ENCODE measurements at places on chromosomes 11 and 22.

DNA sequence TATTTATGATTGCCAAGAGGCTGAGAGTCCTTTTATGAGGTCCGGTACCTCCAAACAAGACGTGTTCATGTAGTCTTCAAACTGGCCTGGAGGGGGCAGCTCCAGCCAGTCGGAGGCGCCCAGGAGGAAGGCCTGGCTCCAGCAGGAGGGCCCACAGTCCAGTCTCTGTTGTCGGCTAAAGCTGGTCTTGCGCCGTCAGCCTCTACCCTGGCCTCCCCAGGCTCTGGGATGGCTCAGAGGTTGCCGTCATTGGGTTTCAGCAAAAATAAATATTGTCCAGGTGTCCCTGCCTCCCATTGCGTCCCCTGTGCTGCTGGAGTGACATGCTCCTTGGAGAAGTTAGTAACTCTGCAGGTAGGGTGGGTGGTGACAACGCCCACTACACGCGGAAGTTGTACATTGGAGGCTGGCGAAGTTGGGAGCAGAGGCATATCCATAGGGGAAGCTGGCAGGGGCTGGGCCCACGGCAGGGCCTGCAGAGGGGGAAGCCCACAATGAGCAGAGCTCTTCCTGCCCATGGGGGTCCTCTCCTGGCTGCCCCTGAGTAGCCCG is 1.0 kb upstream of the SLC25A1 start:
- peak; percentile 80 for DNase-seq

DNA sequence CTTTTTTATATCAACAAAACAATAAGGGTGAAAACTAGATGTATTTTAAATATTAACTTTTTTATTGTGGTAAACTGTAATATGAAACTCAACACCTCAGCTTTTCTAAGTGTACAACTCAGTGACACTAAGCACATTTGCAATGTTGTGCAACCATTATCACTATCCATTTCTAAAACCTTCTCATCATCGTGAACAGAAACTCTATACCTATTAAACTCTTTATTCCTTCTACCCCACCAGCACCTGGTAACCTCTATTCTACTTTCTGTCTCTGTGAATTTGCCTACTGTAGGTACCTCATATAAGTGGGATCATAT is 9.4 kb downstream of the HORMAD2 start:
- no peak for DNase-seq

DNA sequence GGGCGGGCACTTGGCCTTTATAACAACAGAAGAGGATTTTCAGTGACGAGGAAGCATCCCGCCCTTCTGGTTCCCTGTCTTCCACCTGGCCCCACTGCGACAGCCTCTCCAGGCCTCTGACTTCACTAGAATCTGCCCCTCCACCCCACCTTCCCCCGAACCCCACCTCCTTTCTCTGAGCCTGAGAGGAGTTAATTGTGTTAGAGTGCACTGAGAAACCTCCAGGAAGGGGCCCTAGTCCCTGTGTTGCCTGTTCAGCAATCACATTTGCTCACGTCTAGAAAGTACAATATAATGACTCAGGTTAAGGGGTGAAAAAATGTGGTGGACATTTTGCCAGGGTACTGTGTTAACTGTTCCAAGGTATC is 38.8 kb downstream of the PTPRJ start:
- peak; percentile 24 for DNase-seq

DNA sequence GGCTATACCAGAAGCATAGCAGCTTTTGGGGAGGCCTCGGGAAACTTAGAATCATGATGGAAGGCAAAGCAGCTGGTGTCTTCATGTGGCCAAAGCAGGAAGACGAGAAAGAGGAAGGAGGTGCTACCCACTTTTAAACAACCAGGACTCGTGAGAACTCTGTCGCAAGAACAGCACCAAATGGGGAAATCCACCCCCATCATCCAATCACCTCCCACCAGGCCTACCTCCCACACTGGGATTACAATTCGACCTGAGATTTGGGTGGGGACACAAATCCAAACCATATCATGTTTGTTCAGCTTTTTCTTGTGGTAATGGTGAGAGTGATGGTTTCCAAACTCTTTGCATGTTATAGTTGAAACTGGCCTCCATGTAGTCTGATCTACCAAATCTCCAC is 32.5 kb upstream of the OR10D3 start:
- no peak for DNase-seq

GRCh38 chr11:13328286-13328685 is 50.7 kb downstream of the BMAL1 start:
- DNase-seq: no peak

DNA sequence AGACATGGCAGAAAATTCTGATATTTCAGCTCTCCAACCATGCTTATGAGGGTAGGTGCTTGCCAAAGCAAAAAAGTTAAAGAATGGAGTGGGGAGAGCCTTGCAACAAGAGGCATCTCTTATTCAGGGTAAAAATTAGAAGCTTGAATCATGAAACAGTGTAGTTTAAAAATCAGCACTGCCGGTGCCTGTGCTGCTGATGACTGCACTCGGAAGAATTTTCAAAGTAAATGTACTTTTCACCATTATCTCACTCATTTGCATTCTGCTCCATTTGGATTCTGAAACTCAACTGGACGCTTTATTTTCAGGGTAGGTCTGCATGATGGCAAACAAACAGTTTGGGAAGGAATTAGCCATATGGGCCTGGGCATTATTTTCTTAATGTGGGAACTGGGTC is 126.3 kb downstream of the KIRREL3 start:
- DNase-seq: no peak

DNA sequence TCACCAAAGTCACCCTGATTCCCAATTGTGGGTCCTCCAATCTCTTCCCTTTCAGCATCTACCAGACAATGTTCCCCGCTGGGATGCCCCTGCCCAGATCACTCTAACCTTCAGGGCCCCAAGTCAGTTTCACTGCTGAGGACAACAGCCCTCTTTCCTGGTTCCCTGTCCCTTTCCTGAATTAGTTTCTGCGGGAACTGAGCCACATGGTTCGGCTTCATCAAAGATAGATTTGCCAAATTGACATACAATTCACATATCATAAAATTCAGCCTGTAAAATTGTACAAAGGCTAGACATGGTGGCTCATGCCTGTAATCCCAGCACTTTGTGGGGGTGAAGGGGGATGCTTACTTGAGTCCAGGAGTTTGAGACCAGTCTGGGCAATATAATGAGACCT is 10.1 kb downstream of the PRDX5 start:
- no peak for DNase-seq

DNA sequence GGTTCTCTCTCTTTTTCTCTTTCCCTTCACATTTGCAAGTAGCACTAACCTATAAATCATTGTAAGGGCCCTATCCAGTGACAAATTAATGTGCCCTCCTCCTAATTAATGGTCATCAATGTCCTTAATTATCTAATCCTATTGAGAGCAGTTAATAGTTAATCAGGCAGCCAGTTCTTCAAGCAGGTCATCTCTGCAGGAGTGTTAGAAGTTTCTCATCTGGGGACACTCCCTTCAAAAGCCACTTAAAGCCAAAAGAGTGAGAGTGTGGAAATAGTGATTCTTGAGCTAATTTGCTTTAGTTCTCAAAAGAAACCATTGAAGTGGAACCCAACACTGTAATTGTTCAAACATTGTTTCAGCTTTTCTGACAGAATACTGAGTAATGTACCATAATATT is 141.6 kb downstream of the ELP4 start:
- no peak for DNase-seq

GRCh38 chr22:44402196-44403111 is 89.7 kb upstream of the SHISAL1 start:
- DNase-seq: no peak

DNA sequence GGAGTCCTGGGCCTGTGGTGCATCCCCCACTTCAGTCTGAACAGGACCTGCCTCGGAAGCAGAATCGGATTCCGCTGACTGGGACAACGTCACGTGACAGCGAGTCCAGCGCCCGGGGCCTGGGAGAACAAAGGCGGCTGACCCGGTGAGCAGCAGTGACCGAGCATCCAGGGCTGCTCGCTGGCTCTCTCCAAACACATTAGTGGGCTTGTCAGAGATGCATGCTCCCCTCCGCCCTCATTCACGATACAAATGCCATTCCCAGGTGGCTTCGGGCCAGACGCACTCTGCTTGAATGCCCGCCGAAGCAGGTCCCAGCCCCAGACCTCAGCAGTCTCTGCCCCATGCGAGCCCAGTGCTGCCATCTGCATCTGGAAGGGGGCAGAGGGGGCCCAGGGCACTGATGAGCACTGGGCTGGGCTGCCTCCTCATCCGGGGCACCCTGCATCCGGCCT is 91.0 kb downstream of the WNT7B start:
- DNase-seq: no peak

- no peak for DNase-seq
Measured at GRCh38 chr11:9662273-9662672, 1.6 kb upstream of the SWAP70 start.

GRCh38 chr22:20169253-20169822 is 18.5 kb upstream of the CCDC188 start:
- DNase-seq: no peak

DNA sequence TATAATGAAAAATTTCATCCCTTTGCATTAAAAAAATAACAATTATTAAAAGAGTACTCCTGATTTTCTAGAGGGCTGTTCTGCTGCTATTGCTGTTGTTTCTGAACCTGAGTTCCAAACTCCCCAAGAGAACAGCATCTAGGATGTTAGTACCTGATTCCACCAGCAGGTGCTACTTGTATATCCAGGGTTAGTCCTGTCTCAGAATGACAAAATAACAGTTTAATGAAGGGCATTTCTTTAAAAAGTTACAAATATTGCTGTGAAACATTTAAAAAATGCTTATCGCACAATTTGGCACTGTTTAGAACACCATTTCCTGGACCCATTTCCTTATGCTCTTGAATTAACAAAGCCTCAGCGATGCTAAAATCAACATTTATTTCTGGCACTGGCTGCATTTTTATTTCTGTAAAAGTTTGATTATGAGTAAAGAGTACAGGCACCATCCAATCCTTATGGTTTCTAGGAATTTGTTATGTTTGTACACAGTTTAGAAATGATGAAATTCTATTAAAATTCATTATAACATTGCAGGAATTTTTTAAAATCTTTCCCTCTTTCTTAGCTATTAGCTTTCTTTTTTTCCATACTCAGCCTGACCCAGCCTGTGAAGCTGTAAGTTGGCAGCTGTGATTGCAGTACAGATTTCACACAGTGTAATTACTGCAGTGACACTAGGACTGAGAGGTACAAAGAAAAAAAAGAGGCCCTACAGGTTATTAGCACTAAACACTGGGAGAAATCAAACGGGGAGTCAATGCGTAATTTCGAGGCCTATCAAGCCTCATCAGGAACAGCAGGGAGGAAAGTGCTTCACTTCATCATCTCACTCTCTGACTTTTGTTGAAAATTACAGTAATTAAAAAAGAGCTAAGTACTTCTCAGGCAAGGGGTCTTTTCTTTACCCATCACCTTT is 208.8 kb downstream of the DCDC1 start:
- no peak for DNase-seq

DNA sequence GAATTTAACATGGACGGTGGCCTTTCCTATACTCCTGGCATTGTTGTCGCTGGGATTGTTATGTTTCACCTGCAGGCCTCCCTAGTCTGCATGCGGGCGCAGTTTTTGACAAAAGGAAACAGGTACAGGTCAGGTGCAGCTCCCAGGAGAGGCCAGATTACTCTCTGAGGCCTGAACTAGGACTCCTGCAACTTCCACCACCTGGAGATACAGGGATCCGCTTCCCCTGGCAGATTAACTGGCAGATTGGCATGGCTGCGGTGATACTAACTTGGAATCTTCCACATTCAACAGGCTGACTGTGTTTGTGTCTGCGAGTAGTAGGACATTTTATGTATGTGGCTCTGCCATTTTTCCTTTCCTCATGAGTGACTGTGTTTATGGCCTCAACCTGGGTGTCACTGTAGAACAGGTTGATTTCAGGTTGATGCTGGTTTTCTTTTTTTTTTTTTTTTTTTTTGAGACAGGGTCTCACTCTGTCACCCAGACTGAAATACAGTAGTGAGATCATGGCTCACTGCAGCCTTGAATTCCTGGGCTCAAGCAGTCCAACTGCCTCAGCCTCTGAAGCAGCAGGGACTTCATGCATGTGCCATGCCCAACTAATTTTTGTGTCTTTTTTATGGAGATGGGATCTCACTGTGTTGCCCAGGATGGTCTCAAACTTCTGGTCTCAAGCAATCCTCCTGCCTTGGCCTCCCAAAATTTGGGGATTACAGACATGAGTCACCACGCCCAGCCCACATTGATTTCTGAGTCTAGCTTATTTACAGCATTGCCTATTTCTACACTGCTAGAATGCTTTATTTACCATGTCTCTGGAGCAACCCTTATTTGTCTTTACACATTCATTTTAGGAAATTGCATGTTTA is 1.7 kb upstream of the USP28 start:
- DNase-seq: no peak
